ENCODE measurements at places on chromosomes 3 and 15.

GRCh38 chr3:11903047-11903446 lies 56.4 kb upstream of the TAMM41 start:
- DNase-seq = no peak

GRCh38 chr15:39313467-39313866 lies 267.4 kb upstream of the THBS1 start:
- no peak for DNase-seq

DNA sequence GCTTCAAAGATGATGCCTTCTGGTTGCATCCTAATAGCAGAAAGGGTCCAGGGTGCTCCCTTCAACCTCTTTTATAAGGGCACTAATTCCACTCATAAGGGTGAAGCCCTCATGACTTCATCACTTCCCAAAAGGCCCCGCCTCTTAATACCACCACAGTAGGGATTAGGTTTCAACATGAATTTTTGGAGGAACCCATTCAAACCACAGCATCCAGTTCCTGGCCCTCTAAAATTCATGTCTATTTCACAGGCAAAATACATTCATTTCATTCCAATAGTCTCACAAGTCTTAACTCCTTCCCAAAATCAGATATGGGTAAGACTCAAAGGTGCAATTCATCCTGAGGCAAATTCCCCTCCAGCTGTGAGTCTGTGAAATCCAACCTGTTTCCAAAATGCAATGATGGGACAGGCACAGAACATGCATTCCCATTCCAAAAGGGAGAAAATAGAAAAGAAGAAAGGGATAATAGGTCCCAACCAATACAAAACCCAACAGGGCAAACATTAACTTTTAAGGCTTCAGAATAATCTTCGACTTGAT lies 124.0 kb downstream of the ATP1B3 start:
- no peak for DNase-seq

DNA sequence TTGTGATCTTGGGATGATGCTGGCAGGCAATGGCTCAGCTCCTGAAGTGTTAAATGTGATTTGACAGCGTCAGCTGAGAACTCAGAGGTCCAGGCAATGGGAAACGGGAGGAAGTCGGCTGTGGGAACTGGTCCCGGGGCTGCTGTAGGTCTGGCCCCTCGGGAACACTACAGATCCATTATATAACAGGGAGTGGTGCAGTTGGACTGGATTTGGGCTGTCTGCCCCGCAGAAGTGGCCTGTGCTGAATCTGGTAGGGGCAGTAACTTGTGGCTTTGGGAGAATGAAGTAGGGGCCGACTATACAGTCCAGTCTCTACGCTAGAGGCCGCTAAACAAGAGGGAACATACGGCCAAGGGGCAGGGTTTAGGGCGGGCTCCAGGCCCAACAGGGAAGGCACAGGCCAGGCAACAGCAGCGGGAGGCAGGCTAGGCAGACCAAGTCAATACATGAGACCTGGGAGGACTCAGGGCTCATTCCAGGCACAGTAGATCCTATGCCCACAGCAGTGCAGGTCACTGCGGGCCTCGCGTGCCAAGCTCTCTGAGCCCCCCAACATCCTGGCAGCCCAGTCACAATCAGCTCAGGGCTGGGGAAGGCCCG lies 20.3 kb upstream of the IL16 start:
- DNase-seq = no peak

- no peak for DNase-seq
Measured at GRCh38 chr15:36943508-36944361, 156.6 kb downstream of the MEIS2 start.

- no peak for DNase-seq
Measured at GRCh38 chr3:120182613-120183511, 88.6 kb upstream of the GSK3B start.

DNA sequence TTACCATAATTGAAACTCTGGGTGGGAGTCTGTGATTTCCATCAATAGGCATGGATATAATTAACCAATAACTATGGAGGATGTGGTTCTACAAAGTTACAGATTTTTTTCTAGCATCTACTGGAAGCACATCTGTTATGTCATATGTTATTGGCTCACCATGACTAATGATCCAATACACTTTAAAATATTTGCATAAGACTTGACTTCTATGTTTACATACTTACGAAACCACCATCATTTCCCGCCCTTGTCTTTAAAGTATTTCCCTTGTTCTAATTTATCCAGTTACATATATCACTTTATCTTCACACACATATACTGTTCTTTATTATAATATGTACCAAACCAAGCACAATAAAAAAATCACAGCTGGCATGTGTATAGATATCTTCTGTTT lies 380.3 kb upstream of the CBLB start:
- no peak for DNase-seq

- no peak for DNase-seq
Measured at GRCh38 chr3:152638214-152638613, 196.7 kb upstream of the P2RY1 start.

- DNase-seq = no peak
Measured at GRCh38 chr15:63221346-63221745, 31.9 kb downstream of the RAB8B start.

DNA sequence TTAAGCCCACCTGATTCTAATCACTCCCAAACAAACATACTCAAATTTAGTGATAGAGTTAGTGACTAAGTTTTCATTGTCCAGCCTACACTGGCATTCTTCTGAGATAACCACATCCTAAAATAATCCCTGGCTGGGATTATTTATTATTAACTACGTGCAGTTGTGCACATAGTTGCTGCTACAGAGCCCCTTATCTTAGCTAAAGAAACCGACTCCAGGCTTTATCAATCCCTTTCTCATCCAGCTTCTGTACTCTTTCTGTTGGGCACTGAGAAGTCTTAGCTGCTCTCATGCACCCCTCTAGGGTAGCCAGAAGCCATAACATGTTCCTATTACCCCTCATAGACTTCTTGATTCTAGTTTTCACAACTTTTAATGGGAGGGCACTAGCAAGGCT lies 208.7 kb downstream of the MBNL1 start:
- DNase-seq = no peak

- DNase-seq = no peak
Measured at GRCh38 chr3:126753191-126754160, 49.4 kb downstream of the CHCHD6 start.

GRCh38 chr3:143002083-143002712 lies 828 bp downstream of the U2SURP start:
- DNase-seq = no peak

DNA sequence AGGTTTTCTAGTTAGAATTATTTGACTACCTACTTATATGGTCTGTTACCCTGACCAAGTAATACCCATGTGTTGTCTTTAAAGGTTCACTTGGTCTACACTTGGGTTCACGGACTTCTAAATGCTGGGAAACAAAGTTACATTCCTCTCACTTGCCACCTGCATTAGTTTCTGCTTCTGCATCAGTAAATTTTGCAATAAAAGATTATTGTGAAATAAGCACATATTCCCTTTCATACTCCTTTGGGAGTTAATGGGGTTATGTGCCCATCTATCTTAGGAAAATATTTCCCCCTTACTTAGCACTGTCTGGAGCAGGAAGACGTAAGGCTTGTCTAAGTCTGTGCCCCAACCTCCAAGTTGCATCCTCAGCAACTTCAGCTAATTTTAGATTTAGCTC lies 160.7 kb downstream of the FRMD5 start:
- DNase-seq = no peak

DNA sequence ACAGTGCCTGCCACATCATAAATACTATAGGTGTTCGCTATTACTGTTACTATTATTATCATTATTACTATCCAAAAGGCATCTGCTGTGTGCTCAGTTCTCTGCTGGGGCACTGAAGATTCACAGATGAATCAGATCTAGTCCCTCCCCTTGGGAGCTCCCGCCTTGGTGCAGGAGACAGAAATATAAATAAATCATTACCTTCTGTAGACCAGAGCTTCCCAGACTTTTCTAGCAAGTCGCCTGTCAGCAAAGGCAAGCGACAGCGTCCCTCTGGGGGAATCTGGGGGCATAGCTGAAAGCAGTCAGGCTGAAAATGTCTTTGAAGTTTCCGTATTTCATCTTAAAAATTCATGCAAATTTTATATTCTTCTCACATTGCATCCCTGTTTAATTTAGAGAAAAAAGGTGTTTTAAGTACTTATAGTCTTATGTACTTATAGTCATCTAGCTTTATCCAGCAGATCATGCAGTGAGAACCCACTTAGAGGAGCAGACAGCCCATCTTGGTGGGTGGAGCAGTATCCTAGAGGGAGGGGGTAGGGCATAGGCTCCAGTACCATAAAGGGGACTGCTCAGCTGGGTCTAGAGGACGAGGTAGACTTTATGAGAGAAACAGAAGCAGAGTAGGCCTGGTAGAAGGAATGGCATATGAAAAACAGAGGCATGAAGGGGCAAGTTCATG lies 10.4 kb upstream of the BRPF1 start:
- no peak for DNase-seq

- DNase-seq = no peak
Measured at GRCh38 chr15:61158504-61159407, 70.3 kb downstream of the RORA start.

GRCh38 chr15:31269816-31270575 lies 56.6 kb upstream of the KLF13 start:
- peak; percentile 15 for DNase-seq

- DNase-seq = no peak
Measured at GRCh38 chr15:64461721-64462162, 1.4 kb downstream of the ZNF609 start.

DNA sequence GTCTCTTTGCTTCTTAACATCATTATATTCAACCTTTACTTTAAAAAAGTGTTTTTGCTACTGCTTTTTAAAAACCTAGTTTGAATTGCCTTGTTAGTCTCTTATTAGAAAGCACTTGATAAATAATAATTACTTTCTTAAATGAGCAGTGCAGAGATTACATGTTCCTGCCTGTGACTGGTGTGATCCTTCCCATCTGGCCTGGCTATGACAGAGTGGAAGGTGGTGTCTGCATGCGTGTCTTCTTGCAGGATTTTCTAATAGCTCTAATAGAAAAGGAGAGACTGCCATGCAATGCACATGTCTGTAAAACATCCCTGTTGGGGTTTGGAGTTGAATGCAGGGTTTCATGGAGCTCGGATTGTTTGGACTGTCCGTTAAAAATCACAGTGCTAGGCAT lies 425.8 kb upstream of the TPM1 start:
- DNase-seq = no peak

DNA sequence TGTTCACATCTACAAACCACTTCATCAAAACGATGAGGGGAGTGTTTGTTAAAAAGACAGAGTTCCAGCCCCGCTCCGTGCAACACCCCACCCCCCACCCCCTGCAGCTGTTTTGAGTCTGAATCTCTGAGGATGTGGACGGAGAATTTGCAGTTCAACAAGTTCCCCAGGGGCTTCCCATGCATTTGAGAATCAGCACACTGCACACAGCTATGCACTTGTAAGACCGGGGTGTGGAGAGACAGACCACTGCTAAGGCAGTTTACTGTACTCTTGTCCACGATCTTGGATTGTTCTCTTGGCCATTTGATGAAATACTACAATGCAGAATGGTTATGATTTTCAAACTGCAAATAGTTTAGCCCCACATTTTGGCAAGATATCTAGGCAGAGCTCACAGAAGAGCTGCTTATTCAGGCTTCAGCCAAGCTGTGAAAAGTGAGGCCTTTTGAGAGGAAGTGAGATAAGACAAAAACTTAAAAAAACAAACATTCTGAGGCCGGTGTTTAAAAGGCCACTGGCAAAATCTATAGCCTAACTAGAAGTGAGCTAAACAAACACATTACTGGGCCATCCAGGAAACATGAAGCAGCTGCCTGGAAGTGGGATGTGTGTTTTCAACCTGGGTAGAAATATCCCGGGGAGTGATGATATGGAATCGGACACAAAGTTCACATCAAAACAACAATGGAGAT lies 308.2 kb upstream of the ADAMTS9 start:
- no peak for DNase-seq

DNA sequence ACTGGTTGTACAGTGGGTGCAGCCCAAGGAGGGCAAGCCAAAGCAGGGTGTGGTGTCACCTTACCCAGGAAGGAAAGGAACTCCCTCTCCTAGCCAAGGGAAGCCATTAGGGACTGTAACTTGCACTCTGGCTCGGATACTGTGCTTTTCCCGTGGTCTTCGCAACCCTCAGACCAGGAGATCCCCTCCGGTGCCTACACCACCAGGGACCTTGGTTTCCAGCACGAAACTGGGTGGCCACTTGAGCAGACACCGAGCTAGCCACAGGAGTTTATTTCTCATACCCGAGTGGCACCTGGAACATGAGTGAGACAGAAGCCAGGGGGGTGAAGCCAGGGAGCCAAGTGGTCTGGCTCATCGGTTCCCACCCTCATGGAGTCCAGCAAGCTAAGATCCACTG lies 90.7 kb downstream of the ZBBX start:
- no peak for DNase-seq

GRCh38 chr3:58175187-58175436 lies 35.7 kb downstream of the DNASE1L3 start:
- no peak for DNase-seq

GRCh38 chr15:89672221-89673164 lies 6.7 kb downstream of the PLIN1 start:
- DNase-seq = no peak

- no peak for DNase-seq
Measured at GRCh38 chr3:62708638-62709373, 166.4 kb downstream of the CADPS start.

- DNase-seq = no peak
Measured at GRCh38 chr3:20307383-20307782, 121.4 kb upstream of the SGO1 start.

GRCh38 chr3:159082519-159082918 lies 280.7 kb downstream of the MFSD1 start:
- no peak for DNase-seq

DNA sequence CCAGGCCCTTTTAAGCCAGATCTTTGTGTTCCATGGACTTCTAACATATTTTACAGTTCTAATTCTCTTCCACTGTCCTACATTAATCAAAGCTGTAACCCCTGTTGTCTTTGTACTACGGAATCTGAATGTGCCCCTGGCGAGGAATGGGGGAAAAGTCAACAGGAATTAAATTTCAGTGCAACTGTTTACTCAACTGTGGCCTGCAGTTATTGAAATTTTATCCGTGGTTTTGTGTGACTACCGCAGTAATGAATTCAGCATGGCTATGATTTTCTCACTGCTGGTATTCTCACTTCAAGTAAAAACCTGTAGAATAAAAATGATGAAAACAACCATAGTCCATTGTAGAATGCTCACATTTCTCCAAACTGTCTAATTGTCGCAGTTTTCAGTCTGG lies 388.0 kb downstream of the FOXP1 start:
- no peak for DNase-seq

- DNase-seq = no peak
Measured at GRCh38 chr15:33655488-33655887, 312.8 kb upstream of the CHRM5 start.

GRCh38 chr3:32817257-32817557 lies 590 bp upstream of the TRIM71 start:
- DNase-seq = no peak

GRCh38 chr3:126570103-126570541 lies 11.4 kb upstream of the C3orf22 start:
- no peak for DNase-seq

- no peak for DNase-seq
Measured at GRCh38 chr15:71215126-71215894, 100.0 kb downstream of the THSD4 start.

DNA sequence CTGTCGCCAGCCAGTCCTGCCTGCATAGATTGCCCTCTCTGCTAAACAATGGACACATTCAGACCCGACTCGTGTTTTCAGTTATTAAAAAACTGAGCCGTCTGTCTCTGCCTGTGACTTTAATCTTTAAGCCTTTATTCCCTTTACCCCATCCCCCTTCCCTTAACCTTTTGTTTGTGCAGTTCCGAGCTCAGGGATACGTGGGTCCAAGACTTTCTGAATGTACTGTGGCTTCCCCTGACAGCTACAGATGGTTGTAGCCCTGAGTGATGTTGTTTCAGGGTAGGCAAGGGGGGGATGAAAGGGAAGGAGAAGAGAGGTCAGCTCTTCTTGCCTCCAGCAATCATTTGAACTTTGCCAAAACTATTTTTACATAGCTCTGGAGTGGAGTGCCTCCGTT lies 44.6 kb downstream of the EEFSEC start:
- DNase-seq = no peak
